ENCODE measurements at places on chromosomes 7 and 10.

- no peak for DNase-seq
Observed at GRCh38 chr10:121990015-121990677, 1.2 kb downstream of the TACC2 start.

GRCh38 chr10:116696919-116697318 is 45.4 kb downstream of the HSPA12A start:
- no peak for DNase-seq

DNA sequence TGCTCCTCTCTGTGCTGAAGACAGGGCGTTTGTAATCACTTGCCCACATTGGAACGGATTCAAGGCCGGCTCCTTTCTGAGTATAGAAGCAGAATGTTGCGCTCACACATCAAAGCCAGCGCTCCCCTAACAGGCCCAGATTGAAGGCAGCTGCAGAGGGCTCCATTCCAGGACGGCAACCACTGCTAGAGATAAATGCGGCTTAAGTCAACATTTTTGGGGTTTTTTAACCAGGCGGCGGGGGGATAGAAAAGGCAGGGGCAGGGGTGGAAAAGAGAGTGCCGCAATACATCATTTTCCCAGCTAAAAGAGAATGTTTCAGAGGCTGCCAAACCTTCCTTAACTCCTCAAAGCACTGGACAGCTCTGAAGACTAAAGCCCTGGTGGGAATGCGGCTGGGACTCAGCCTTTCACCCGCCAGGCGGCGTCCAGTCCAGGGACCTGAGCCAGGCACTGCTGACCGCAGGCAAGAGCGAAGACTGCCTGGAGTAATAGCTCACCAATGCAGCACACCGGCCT is 189.6 kb downstream of the TNS3 start:
- DNase-seq = no peak

GRCh38 chr10:102167861-102168260 is 15.7 kb downstream of the NOLC1 start:
- DNase-seq = no peak

- no peak for DNase-seq
Observed at GRCh38 chr10:35696392-35697287, 54.5 kb upstream of the FZD8 start.

GRCh38 chr7:128131731-128132130 is 100.5 kb upstream of the LRRC4 start:
- no peak for DNase-seq

DNA sequence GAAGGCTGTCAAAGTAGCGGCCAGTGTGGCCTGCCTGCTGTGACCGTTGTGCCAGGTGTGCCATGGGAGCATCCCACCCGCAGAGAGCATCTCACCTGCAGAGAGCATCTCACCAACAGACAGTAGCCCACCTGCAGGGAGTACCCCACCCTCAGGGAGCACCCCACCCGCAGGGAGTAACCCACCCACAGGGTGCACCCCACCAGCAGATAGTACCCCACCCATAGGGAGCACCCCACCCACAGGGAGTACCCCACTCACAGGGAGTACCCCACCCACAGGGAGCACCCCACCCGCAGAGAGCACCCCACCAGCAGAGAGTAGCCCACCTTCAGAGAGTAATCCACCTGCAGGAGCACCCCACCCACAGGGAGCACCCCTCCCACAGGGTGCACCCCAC is 476.5 kb downstream of the TCERG1L start:
- DNase-seq = no peak

Data from SW 1271 (cell line).